COR-L47 (cell line): ENCODE measurements at places on chromosomes 12 and 14.

DNA sequence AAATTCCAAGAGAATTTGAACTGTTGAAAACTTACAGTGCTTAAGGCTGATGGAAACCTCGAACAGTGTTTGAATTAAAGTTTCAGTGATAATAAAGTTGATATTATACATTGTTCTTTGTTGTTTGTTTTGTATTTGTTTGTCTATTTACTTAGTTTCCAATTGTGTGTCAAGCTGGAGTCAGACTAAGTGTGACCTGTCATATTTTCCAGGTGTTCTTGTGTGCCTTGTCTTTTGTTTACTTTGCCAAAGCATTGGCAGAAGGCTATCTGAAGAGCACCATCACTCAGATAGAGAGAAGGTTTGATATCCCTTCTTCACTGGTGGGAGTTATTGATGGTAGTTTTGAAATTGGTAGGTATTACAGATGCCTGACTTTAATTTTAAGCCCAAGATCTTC is 6.0 kb downstream of the SLCO1C1 start:
- no peak for DNase-seq

DNA sequence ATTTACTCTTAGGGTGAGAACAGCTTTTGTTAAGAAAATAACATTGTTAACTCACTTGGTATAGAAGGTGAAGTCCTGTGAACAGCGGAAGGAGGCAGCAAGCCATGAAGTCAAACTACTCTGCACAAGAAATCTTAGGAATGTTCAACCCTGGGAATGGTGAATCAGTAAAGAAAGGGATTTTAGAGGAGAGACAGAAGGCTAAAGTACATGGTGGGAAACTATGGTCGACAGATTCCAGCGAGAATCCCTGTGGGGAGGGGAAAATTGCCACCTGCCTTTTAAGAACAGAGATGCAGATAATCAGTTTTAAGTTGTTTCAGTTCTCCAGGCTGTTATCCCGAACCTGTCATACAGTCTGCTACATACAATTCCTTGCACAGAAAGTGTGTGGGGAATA is 63.2 kb upstream of the PTPRR start:
- no peak for DNase-seq

GRCh38 chr12:122793685-122794106 is 19.3 kb downstream of the CCDC62 start:
- peak; percentile 17 for DNase-seq

GRCh38 chr14:68397371-68397811 is 395.5 kb downstream of the ZFP36L1 start:
- no peak for DNase-seq

DNA sequence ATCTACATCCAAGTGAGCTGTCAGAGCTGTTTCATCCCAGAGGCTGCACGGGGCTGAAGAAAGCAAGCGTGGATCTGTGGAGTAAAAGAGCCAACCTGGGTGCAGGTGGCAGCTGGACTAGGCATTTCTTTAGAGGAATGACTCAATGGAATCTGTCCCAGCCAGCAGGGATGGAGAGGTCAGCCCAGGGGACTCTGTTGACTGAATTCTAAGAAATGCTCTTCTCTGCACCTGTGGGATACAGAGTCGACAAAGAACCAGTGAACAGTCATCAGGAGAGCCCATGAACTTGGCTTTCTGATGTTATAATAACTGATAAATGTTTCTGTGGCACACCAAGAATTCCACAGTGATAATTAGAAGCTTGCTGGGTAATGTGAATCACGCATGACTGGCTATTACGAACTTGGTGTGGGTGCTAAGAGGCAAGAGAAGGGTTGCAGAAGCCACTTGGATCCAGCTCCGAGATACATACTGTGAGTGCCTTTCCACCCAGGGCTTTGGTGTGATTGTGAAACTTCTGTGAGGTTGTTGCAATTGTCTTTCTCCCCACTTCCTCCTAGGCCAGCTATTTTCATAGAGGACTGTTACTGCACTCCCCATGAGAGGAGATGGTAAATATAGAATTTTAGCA is 16.2 kb downstream of the PYGL start:
- DNase-seq, result no peak

- no peak for DNase-seq
Observed at GRCh38 chr14:20347747-20348146, 4.3 kb downstream of the PARP2 start.

DNA sequence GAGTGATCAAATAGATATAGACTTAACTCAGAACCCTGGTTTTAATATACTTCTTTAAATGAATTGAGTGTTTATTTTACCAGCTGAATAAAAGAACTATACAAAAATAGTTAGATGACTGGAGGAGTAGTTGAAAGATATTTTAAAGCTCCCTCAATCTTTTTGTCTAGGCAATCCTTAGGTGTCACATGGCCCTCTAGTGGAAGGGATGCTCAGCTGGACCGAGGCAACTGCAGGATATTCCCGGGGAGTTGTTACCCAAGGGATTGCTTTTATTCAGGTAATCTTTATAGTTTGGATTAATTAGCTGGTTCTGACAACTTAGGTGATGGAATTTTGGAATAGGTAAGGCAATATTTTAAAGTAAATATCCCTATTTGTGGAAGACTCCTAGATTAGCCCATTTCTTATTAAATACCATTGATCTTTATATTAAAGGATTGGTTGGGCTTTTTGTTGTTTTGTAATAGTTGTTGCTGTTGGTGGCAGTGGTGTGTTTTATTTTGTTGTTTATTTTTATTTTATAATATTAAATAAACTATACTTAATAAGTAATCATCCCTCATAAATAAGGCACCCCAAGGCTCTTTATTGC is 57.1 kb downstream of the ZDHHC17 start:
- DNase-seq, result peak; percentile 21

DNA sequence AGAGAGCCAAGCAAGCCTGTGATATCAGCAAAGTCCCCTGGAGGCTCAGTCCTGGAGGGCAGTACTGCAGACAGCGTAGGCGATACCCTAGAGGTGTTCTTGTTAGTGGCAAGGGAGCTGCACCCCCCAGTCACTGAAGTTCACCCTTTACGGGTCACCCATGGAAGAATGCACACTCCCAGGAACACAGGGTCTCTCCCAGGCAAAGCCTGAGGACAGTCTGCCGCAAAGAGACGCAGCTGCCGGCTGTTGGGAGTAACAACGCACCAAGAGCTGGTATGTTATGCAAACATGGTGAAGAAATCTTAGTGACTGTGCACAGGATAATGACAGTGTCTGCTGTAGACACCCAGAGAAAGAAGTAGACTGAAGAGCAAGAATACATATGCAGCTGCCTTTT is 43.5 kb upstream of the NOS1 start:
- DNase-seq, result no peak

GRCh38 chr14:70882776-70883492 is 24.3 kb upstream of the PCNX1 start:
- DNase-seq, result no peak
